ENCODE measurements at places on chromosomes 6 and 20. TPM values are rescaled to one million over a fixed set of nuclear protein-coding genes. Genes with fewer than 3 reads are reported as not detected.

The BTBD3 gene
- total RNA-seq, result 49.4 TPM

The AVP gene
- not detected for total RNA-seq

The JAG1 gene
- total RNA-seq, result 118 TPM

The SPATA25 gene
- total RNA-seq, result 0.57 TPM

The GPR63 gene
- total RNA-seq, result not detected

The CNBD2 gene
- total RNA-seq, result 2.7 TPM

The TRIM10 gene
- not detected for total RNA-seq

The HNF4A gene
- not detected for total RNA-seq

The ZNF831 gene
- total RNA-seq, result not detected

The CPNE5 gene
- 23.5 TPM for total RNA-seq

The GNRH2 gene
- 0.57 TPM for total RNA-seq

The HLA-DRA gene
- total RNA-seq, result not detected

The RAMACL gene
- total RNA-seq, result 6.2 TPM

The LST1 gene
- 0.48 TPM for total RNA-seq

The GNAS-AS1 gene
- 0.10 TPM for total RNA-seq

The GMNN gene
- 28.7 TPM for total RNA-seq

The PAK5 gene
- total RNA-seq, result not detected

The TINAG gene
- total RNA-seq, result not detected

The RIPOR3 gene
- total RNA-seq, result not detected

The EDN3 gene
- total RNA-seq, result not detected

The DAAM2 gene
- 0.10 TPM for total RNA-seq

The SLC22A1 gene
- total RNA-seq, result 0.65 TPM

The TFAP2D gene
- total RNA-seq, result not detected

The IL20RA gene
- 0.19 TPM for total RNA-seq

The CBLN4 gene
- total RNA-seq, result not detected

The TTBK1 gene
- not detected for total RNA-seq

The TFAP2C gene
- not detected for total RNA-seq

The VWA7 gene
- 0.65 TPM for total RNA-seq

The SLC32A1 gene
- not detected for total RNA-seq

The CALHM4 gene
- 0.33 TPM for total RNA-seq

The TSBP1 gene
- not detected for total RNA-seq

The STK38 gene
- 21.6 TPM for total RNA-seq

The POPDC3 gene
- total RNA-seq, result 1.3 TPM

The MCHR2 gene
- total RNA-seq, result not detected

The TBX18 gene
- total RNA-seq, result 1.6 TPM

The RPN2 gene
- 285 TPM for total RNA-seq

The SYNE1 gene
- 47.9 TPM for total RNA-seq

The BTNL2 gene
- not detected for total RNA-seq

The CLIC5 gene
- 0.19 TPM for total RNA-seq

The POM121L2 gene
- not detected for total RNA-seq

The SNAP25 gene
- total RNA-seq, result not detected

The MOG gene
- not detected for total RNA-seq

The OSBPL2 gene
- total RNA-seq, result 25.2 TPM

The DEFB113 gene
- not detected for total RNA-seq

The GPR6 gene
- total RNA-seq, result not detected

The TP53INP2 gene
- 8.9 TPM for total RNA-seq

The SYCP2L gene
- not detected for total RNA-seq

The HLA-DMB gene
- 0.96 TPM for total RNA-seq

Data from vein endothelial cell (primary cell).